SK-N-SH treated with all-trans-retinoic acid at 6 μM for 48 hours (cell line): ENCODE measurements at places on chromosomes 5 and 9.

DNA sequence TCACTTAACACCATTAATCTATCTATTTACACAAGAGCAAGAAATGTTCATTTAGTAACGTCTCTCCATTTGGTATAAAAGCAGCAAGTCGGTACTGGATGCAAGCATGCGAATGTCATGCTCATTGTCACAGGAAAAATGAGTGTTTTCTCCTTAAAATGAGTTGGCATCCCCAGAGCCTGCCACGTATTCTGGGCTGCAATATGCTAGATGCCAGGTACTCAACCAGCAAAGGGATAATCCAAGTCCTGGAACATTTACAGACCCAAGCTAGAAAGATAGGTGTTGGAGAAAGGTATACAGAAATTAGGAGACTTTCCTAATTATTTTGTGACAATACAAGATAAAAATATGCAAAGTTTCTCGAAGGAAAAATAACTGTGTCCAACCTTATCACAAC lies 217.5 kb downstream of the EBF1 start:
- no peak for ATAC-seq

DNA sequence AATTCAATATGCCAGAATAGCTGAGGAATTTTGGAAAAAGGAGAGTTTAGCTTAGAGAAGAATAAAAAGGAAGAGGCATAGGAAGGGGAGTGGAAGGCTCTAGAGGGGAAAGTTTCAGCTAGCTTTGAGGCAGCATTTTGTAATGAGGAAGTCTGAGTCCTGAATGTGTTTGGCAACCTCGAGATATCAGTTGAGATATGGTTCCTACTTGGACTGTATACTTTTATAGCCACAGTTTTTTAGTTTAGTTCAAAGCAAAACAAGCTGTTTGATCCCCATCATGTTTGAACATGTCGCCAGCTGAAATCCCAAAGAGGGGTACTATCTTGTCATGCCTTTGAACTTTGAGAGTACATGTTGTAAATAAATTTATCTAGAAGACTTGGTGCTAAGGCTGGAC lies 559.0 kb upstream of the FTMT start:
- ATAC-seq, result no peak

GRCh38 chr5:149313151-149313841 lies 32.0 kb upstream of the GRPEL2 start:
- ATAC-seq, result no peak

- no peak for ATAC-seq
Measured at GRCh38 chr9:124358631-124359030, 56.6 kb downstream of the PSMB7 start.

- ATAC-seq, result no peak
Measured at GRCh38 chr5:168370831-168371230, 79.4 kb downstream of the WWC1 start.

DNA sequence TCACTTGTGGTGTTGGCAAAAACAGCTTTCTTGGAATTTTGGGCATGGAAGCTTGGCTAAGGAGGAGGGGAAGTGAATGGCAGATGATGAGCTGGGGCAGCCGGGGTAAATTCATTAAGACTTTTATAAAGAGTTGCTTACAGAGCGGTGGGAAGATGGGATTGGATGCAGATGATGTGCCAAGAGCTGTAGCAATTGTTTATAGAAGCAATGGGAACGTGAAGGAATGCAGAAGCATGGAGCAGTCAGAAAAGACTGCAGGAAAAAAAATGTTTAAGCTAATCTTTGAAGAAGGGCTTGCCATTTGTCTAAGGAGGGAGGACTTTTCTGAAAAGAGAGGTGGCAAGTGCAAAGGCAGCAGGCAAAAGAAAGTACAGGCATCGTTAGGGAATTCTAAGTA lies 86.6 kb upstream of the SHISAL2B start:
- no peak for ATAC-seq

DNA sequence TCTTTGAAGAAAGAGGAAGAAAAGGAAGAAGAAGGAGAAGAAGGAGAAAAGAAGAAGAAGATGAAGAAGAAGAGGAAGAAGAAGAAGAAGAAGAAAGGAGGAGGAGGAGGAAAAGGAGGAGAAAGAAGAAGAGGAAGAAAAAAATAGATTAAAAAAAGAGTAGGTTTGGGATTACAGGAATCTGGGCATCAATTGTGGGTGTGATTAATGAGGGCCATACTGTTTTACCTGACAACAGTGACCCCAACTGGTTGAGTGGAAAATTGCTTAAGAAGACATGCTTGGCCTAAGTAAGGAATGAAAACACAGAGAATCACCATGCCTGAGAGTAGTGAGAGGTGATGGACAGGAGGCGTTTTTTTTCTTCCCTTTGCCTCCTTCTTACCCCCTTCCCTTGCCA lies 114.6 kb downstream of the FAM170A start:
- peak; percentile 74 for ATAC-seq

- no peak for ATAC-seq
Measured at GRCh38 chr9:133612816-133613215, 3.6 kb upstream of the FAM163B start.

DNA sequence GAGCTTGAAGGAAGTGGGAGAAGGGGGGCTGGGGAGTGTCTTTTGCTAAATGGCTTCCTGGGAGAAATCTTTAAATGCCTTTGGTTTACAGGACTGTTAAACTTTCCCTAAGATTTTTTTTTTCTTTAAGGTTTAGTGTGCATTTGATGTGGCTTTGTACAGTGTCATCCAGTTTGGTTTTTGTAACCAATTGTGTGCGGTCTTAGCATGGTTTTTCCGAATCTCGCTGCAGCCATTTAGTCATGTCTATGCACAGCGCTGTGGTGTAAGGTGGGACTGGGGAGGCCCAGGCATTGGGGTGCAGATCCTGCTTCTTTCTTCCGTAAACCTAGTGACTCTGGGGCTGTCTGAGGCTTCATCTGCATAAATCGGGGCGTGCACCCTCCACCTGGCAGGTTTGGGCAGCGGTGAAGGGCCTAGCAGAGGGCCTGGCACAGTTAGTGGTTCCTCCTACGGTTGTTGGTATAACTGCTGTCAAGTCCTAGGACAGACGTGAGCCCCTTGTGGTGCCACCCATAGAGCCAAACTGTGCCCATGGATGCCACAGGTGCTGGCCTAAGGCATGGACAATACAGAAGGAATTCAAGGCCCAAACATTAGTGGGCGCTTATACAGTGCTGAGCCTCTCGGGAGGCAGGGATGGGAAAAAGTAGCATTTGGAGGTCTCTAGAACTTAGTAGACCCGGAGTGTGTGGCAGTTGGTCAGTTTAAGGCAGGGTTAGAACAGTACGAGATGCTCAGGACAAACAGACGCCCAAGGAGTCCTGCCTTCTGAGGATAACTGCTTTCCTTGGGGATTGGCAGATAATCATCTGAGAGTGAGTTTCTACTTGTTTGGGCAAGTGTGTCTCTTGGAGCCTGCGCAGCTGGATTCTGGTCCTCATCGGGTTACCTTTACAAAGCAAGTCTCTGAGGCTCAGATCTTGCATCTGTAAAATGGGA lies 1.5 kb downstream of the PRRC2B start:
- peak; percentile 32 for ATAC-seq

GRCh38 chr5:52743012-52743411 lies 44.7 kb upstream of the ITGA1 start:
- ATAC-seq, result no peak

DNA sequence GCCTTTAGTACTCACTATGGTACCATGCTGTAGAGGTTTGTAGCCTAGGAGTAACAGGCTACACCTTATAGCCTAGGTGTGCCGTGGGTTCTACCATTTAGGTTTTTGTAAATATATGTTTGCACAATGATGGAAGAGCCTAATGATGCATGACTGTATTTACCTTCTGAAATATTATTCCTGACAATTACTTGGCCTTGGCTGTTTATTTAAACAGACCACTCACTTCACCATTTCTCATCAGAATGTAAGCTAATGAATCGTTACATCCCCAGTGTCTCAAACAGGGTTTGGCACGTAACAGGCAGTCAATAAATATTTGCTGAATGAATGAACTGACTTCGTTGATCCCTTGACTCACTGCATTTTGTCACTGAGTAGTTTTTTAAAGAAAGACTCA lies 93.1 kb downstream of the MED27 start:
- ATAC-seq, result no peak

DNA sequence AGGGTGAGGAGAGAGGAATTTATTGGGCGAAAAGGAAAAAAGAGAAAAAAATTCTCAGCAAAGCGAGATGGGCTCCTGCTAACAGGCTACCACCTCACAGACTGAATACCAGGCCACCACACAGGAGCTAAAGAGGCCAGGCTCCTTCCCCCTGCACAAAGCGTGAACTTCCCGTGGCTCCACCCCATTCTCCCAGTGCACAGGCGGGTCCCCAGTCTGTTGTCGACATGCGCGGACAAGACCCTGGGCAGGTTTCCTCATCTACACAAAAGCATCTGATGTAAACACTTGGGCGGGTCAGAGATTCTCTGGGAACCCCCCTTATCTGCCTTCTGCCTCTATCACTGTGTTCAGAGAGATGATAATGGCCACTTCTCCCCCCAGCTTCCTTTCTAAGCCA lies 34.2 kb downstream of the IL31RA start:
- no peak for ATAC-seq

DNA sequence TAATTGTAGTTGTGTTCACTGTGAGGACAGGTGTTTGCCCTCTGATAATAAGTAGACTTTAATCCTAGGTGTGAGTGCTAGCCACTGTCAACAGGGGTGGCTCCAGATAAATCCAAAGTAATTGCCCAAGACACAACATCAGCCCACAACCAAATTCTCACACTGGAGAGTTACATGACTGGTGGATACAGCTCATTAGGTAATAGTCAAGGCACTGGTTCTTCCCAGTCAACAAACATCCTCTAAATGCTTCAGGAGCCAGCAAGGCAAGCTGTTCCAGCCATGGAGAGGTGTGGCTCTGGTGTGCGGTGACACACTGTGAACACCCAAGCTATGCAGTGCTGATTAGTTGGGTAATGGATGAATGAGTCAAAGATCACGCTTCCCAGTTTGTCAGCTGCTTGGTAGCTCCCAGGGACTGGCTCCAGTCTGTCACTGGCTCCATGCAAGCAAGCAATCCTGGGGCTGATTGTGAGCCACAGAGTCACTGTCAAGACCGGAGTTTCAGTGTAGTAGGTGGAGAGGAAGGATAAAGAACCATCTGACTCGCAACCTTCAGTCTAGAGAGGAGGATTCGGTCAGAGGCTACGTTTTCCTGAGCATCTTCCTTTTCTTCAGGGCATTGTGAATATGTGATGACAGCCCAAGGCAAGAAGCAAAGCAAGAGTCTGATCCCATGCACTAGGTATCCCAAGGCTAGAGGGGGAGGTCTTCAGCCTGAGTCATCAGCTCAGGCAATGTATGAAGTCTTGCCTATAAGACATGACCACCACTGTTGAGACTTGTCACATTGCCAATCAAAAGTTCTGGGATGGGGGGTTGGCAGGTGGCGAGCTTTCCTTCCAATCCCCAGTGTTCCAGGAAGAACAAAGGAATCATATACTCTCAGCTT lies 63.1 kb downstream of the UGCG start:
- no peak for ATAC-seq

GRCh38 chr5:93954421-93955069 lies 213.1 kb upstream of the POU5F2 start:
- ATAC-seq, result no peak

DNA sequence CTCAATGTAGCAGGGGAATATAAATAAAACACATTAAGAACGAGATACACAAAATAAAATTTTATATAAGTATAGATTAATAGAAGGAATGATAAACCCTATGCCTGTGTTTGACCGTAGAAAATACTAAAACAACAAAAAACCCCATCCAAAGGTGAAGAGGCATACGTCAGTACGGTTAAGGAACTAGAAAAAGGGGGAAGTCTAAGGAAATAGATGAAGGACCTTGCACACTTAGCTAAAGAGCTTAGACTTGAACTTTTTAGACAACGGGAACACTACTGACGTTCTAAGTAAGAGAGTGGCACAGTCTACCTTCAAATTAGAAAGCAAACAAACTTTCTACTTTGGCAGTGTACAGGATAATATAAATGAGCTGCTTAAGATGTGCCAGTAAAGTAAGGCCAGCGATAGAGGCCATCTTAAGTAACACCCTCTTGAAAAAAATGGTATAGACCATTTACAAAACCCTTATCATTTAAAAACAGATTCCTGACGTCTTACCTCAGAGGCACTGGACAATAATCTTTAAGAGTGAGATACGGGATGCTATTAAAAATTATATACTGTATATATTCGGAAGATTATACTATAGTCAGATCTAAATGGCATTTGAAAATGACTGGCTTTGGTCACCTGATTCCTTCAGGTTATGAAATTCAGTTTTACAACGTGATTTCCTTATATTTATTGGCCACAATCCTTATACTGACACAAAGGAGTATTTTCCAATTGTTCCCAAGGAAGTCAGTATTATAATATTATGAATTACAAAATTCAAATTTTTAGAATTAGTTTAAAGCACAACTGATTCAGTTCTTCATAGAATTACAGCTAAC lies 8.5 kb downstream of the PANK3 start:
- no peak for ATAC-seq

- no peak for ATAC-seq
Measured at GRCh38 chr9:37999588-38000189, 69.3 kb downstream of the SHB start.

- no peak for ATAC-seq
Measured at GRCh38 chr5:168109441-168109840, 182.0 kb upstream of the WWC1 start.

DNA sequence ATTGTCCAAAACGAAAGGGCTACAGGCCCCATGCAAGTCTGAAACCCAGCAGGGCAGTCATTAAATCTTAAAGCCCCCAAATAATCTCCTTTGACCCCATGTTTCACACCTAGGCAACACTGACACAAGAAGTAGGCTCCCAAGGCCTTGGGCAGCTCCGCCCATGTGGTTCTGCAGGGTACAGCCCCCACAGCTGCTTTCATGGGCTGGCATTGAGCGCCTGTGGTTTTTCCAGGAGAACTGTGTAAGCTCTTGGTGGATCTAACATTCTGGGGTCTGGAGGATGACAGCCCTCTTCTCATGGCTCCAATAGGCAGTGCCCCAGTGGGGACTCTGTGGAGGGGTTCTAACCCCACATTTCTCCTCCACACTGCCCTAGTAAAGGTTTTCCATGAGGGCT lies 623.5 kb downstream of the PRR16 start:
- ATAC-seq, result no peak

GRCh38 chr5:26323794-26324193 lies 714.6 kb downstream of the CDH9 start:
- no peak for ATAC-seq

- no peak for ATAC-seq
Measured at GRCh38 chr9:125839317-125839716, 92.1 kb downstream of the PBX3 start.

GRCh38 chr5:132865668-132866341 lies 464 bp downstream of the GDF9 start:
- ATAC-seq, result no peak
